ENCODE measurements at places on chromosomes 11 and 22.

DNA sequence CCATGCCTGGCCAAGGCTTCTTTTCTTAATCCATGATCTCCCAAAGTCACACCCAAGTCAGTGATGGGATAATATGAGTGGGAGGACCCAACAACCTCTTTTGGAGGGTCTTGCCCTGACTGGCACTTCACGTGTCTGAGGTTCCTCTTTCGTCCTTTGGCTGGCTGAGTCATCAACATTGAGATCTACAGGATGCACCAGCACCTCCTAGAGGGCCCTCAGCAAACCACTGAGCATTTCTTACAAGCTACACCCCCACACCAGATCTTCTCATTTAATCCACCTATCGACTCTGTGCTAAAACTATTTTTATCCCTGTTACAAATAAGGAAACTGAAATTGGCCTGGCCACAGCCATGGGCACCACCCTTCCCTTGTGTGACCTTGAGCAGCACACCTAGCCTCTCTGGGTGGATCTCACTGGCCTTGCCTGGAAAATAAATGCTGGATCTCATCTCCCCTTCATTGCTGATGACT is 63.4 kb downstream of the FLI1 start:
- DNase-seq = no peak

GRCh38 chr22:49107961-49108530 is 719.6 kb downstream of the BRD1 start:
- no peak for DNase-seq

DNA sequence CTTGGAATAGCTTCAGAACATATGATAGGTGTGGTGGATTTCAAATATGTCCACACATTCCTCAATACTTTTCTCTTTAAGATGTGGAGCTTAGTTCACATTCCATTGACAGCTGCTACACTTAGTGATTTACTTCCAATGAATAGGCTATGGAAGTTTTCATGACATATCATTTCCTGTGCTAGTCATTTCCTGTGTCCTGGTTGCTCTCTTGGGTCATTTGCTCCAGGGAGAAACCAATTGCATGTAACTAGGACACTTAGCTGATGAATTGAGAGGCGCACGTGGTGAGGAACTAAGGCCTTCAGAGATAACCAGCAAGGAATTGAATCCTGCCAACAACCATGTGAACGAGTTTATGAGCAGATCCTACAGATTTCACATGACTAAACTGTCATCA is 120.9 kb downstream of the SLC17A6 start:
- no peak for DNase-seq

DNA sequence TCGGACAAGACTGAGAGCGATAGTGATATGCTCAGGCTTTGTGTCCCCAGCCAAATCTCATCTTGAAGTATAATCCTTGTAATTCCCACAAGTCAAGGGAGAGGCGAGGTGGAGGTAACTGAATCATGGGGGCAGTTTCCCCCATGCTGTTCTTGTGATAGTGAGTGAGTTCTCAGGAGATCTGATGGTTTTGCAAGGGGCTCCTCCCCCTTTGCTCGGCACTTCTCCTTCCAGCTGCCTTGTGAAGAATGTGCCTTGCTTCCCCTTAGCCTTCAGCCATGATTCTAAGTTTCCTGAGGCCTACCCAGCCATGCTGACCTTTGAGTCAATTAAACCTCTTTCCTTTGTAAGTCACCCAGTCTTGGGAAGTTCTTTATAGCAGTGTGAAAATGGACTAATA is 7.5 kb upstream of the FOLR2 start:
- DNase-seq = no peak

DNA sequence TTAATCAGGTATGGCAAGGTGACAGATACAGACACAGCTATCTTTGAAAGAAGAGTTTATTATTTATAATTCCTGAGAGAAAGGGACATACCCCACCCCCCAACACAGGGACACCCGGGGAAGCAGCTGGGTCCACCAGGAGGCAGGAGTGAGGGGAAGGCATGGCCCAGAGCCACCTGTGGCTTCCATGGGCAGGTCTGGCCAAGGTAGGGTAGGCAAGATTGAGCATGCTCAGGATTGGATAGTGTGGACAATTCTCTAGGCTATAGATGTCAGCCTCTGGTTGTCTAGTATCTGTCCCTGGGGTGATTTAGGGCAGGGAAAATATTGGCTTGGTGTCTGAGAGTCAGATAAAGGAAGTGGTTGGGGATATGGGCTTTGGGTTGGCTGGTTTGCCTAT is 27.5 kb upstream of the SMIM35 start:
- DNase-seq = no peak

- DNase-seq = no peak
Measured at GRCh38 chr11:47264119-47264518, 5.8 kb upstream of the MADD start.

DNA sequence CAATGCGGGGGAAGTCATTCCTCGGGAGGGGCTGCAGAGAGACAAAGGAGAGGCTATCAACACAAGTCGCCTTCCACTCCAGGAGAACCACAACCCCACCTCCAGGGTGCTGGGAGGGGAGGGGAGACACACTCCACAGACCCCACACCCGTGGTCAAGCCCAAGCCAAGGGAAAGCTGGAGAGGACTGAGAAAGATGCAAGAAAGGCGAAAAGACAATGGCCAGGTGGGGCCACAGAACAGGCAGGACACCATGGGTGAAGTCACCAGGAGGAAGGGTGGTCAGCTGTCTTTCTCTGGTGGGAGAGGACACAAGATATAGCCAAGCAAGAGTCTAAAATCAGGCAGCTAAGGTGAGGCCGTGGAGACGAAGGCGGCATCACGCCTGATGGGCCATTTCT is 16.0 kb downstream of the HDHD5 start:
- DNase-seq = no peak

GRCh38 chr22:33707581-33707980 is 212.7 kb downstream of the LARGE1 start:
- DNase-seq = no peak

Measured in SHP77 (cell line).